ENCODE measurements at places on chromosomes 6 and 20. TPM values are rescaled to one million over a fixed set of nuclear protein-coding genes. Genes with fewer than 3 reads are reported as not detected.

The MYBL2 gene
- total RNA-seq = 1.6 TPM

The SLC22A23 gene
- 7.8 TPM for total RNA-seq

The NKAIN2 gene
- total RNA-seq = not detected

The MAS1 gene
- total RNA-seq = under 0.01 TPM

The PPIL6 gene
- total RNA-seq = 0.65 TPM

The WRNIP1 gene
- total RNA-seq = 25.8 TPM

The LTB gene
- not detected for total RNA-seq

The PHACTR3 gene
- total RNA-seq = not detected

The KCNG1 gene
- 3.0 TPM for total RNA-seq

DNA sequence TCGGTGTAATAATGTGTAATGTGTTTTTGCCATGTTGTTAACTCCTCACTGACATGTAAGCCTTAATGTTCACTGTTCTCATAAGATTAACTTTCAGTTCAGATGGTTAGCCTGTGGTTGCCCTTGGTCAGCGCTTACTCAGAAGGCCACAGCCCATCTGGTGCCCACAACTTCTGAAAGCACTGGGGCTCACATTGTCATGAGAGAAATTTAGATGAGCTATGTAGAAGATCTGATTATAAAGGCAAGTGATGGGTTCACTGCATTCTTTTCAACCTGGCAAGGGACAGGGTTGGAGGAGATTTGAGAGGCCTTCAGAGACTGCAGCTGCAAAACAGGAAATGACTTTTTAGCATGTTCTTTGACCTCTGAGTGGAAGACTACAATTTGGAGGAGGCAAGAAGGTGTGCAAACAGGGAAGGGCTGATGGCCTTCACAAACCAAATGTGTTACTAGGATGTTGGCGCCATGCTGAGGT is 242.3 kb upstream of the SUPT3H start:
- no peak for DNase-seq

- DNase-seq = no peak
These were observed 123.9 kb downstream of the CD83 start for GRCh38 chr6:14241255-14242070.

- no peak for DNase-seq
These were observed 90.6 kb downstream of the MRPL14 start for GRCh38 chr6:44036699-44037101.

DNA sequence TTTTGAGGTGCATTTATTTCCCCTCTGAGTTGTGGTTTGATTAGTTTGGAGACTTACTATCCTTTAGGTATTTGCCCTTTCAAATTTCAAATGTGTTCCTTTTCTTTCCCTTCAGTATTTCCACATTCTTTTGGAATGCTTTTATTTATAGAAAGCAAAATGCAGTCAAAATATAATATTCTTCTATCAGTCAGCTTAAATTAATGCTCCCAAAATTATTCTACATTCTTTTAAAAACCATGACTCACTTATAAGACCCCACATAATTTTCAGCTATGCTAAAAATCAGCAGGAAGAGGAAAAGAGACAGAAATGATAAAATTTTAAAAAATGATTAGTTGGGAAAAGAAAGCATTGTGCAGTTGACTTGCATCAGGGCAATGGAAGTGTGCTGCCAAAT is 180.0 kb upstream of the SMLR1 start:
- peak; percentile 81 for DNase-seq

- DNase-seq = no peak
These were observed 329.8 kb downstream of the KIF16B start for GRCh38 chr20:16243470-16243869.

GRCh38 chr6:26597821-26598220 is 1.1 kb downstream of the ABT1 start:
- no peak for DNase-seq

GRCh38 chr20:40354880-40355279 is 334.2 kb downstream of the MAFB start:
- no peak for DNase-seq

- DNase-seq = peak; percentile 80
These were observed 236.0 kb upstream of the ECI2 start for GRCh38 chr6:4371207-4371921.

GRCh38 chr6:53300656-53301551 is 47.8 kb downstream of the ELOVL5 start:
- DNase-seq = peak; percentile 54

DNA sequence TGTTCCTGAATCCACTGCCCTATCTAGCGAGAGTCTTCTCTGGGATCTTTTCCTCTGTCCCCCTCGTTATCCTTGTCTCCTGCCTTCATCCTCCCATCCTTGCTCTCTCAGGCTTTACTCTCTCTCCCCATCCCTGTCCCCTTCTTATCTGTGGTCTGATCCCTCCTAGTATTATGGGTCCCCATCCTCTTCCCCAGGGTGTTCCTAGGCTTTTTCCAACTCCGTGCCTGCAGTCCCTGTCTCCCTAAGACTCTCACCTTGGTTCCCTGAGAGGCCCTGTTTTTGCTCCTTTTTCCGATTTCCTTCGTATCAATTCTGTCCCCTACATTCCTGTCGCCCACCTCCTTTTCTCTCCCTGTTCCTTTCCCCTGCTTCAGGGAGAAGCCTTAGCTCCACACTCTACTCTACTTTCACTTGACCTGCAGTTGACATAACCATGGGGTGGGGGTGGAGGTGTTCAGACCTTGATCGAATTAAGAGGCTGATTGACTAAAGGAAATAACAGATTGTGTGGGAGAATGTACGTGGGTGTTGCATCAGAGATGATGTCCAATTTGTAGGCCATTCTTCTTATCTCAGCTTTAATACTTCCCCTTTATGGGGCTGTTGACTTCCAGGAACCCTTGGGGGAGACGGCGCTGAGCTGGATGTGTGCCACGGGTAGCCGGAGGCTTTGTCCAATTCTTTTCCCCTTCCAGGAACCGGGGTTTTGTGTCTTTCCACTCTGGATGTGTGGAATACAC is 905 bp downstream of the PPARD start:
- DNase-seq = peak; percentile 81

- DNase-seq = no peak
These were observed 59.0 kb upstream of the MRAP2 start for GRCh38 chr6:83974409-83975050.

DNA sequence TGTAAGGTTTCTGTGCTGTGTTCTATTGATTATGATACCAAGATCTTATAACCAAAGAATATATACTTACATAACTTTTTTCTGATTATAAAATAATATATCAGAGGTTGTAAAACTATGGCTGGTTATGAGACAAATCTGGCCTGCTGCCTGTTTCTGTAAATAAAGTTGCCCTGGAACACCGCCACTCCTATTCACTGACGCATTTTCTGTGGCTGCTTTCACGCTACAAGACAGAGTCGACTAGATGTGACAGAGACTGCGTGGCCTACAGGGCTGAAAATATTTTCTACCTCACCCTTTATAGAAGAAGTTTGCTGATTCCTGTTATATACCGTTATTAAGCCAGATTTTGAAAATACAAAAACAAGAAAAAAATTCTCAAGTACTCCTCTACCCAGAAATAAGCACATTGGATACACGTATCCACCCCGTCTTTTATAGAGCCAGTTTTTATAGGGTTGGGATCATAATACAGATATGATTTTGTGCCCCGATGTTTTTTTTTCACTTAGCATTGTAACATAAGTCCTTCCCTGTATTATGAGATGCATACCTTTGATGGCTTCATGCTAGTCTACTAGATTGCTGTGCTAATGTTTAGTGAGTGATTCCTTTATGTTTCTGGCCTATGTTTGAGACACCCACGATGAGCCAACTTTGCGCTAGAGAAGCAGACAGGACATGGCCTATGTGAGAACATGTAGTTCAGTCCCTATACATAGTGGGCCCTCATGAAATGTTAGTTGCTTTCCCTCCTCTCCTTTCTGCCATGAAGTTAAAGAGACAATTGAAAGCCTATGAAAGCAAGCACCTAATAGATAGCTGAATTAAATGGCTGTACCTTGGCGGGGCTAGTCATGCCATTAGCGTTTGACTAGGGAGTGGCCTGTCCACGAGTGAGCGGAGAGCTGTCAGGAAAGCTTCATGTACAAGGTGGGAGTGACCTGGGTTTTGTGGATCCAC is 98.1 kb upstream of the KCNK16 start:
- no peak for DNase-seq

- peak; percentile 31 for DNase-seq
These were observed 6.2 kb upstream of the SNAI1 start for GRCh38 chr20:49976542-49976941.

DNA sequence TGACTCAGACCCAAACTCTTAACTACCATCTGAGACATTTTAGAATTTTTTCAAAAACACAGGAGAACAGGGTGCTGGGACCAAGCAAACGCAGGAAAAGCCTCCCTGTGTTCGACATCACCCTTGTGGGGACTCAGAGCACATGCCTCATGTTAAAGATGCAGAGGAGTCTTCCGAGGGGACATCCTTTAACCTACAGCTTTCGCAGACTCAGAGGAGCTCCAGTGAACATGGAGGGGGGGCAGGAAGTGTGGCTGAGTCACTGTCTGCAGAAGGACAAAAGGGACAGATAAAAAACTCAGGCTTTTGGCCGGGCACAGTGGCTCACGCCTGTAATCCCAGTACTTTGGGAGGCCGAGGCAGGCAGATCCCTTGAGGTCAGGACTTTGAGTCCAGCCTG is 15.1 kb downstream of the BMP7 start:
- DNase-seq = no peak

DNA sequence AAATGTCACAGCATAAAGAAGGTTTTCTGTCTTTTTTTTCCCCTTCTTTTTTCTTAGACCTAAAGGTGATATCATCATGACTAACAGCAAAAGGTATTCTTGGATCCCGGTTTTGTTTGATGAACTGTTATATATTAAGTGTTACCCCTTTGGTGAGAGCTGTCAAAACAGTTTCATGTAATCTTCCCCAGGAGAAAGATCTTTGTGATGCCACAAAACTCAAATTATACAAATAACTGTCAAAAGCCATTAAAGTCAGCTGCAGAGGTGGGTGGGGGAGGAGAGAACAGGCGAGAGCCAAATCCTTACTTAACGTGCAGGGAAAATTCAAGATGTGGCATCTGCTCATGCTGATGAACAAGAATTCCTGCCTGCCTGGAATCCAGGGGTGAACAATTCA is 258.2 kb downstream of the BMP7 start:
- DNase-seq = no peak

DNA sequence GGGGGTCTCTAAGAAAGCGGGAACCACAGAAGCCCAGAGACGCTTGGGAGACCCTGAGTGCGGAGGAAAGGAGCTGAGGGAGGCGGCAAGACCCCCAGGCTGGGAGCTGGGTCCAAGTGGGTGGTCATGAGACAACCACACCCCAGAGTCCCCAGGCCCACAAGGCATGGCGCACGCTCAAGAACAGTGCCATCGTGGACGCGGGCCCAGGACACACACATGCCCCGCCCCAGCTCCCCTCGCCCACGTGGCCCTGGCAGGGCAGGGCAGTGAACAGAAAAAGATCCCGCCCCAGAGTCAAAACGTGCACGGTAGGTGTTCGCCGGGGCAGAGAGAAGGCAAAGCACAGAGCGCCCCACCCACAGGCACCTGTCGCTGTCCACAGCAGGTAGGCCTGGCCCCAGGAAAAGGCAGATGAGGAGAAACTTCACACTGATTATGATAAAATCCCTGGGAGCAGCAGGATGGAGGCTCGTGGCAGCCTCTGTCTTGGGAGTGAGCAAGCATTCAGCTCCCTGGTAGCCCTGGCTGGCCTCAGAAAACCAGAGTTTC is 50.0 kb downstream of the BPIFB1 start:
- DNase-seq = no peak

Measured in fibroblast of the aortic adventitia (primary cell).